RWPE1 (cell line): ENCODE measurements at places on chromosomes 4 and X.

DNA sequence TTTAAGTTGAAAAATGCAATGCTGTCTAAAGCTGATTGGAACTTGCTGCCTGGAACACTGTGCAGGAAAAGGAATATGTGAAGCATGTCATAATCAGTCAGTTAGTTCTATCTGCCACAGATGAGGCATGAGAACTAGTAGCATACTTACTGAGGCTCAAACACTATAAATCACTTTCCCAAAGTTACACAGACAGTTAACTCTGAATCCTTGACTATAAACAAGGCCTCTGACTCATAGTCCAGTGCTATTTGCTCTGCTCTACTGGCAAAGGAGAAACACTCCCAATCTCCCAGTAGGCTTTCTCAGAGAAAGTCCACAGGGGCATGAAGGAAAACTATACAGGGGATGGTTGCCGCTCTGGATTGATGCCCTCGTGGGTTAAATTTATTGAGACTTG, 2078.4 kb upstream of the TENM3 start:
- DNase-seq, result no peak

DNA sequence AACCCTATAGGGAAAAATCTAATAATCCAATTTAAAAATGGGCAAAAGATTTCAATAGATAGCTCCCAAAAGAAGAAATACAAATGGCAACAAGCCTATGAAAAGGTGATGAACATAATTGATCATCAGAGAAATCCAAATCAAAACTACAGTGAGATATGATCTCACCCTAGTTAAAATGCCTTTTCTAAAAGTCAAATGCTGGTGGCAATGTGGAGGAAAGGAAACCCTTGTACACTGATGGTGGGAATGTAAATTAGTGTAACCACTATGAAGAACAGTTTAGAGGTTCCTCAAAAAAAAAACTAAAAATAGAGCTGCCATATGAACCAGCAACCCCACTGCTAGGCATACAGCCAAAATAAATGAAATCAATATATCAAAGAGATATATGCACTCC, 44.5 kb downstream of the STPG2 start:
- DNase-seq, result no peak

DNA sequence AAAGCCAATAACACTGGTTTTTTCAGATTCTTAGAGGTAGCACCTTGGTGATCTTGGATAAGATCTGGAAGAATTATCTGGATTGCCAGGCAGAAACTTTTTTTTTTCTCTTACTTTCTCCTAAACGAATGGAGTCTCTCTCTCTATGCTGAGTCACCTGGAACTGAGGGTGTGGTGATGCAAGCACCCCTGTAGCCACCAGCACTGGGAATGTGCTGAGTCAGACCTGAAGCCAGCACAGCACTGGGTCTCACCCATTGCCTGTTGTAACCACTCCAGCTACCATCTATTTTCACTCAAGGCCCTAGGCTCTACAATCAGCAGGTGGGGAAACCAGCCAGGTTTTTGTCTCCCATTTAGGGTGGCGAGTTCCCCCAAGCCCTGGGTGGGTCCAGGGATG, 923.8 kb downstream of the RAPGEF2 start:
- peak; percentile 14 for DNase-seq

DNA sequence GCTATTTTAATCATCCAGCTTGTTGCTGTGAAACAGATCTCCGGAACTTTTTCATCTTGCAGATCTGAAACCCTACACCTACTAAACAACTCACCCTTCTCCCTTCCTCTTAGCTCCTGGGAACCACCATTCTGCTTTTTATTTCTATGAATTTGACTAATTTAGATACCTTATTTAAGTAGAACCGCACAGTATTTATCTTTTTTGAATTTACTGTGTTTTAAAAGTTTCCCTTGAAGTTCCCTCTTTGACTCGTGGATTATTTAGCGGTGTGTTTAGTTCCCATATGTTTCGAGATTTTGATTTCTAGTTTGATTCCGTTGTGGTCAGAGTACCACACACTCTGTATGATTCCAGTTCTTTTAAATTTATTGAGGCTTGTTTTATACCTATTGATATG, 44.6 kb downstream of the EIF2S3 start:
- no peak for DNase-seq

DNA sequence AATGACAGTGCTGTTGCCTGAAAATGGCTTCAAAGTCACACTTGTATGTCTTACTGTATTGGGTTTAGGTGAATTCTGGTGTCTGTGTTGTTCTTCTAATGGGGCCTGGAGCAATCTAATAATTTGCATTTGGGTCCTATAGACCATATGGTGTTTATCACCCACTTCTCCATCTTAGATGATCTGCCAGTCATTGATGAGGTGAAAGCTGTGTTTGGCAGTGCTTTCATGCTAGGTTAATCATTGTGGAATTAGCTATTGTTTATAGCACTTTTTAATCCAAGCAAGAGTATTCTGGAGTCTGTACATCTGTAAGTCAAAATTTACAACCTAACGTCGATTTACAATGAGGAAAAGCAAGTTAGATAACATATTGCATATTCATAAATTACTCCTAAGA, 572.2 kb upstream of the MAGEB2 start:
- no peak for DNase-seq

GRCh38 chr4:178275671-178276360, 833.6 kb upstream of the AGA start:
- DNase-seq, result no peak
